ENCODE measurements at places on chromosomes 13 and 19.

GRCh38 chr13:108120302-108120701 lies 95.0 kb downstream of the LIG4 start:
- DNase-seq: no peak

DNA sequence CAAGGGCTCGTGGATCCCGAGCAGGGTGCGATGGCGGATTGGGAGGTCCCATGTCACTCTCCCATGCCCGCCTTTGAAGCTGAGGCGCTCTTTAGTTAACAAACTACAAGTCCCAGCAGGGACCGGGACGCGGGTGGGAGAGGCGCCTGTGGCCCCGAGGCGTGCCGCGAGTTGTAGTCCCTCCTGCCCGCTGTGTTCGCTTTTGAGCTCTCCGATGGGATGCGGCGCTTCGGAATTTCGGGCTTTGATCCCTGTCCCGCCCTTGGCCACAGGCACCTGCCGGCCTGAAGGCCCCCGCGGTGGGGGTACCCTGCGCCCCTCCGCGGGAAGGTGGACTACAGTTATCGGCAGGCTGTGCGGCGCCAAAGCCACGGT lies 11.0 kb downstream of the CYTH2 start:
- DNase-seq: peak; percentile 45

- DNase-seq: no peak
Observed at GRCh38 chr19:35153701-35154524, 622 bp upstream of the FXYD5 start.

DNA sequence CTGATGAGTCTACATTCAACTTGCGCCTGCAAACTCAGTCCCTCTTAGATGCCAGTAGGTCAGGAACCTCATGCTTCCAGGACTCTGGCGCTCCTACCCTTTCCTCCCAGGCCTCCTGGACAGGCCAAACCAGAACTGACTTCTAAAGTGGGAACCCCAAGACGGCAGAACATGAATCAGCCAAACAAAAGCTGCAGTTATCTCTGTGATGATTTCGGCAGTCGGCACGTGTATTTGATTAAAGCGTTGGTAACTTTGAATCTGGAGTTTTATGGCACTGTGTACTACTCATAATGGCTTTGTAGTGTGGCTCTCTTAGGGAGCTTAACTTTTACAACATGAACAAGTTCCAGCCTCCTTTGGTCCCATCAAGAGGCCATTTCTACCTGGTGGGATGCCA lies 13.7 kb downstream of the ACTN4 start:
- DNase-seq: no peak

DNA sequence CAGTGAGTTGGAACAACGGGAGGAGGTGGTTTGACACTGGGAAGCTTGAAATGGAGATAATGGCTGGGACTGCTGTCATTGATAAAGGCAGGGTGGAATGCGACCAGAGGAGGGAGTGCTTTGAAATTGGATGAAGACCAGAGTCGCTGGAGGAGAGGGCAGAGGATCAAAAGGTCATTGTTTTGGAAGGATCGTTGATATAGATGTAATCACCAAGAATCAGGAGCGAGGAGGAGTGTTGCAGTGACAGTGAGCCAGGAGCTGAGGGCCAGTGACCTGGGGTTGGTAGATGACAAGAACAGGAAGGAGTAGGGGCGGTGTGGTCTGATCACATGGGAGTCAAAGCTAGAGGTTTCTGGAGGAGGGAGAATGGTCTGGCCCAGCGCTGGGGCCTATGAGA lies 25.3 kb downstream of the TM9SF2 start:
- no peak for DNase-seq

- no peak for DNase-seq
Observed at GRCh38 chr19:47658431-47659348, 49.8 kb downstream of the BICRA start.

DNA sequence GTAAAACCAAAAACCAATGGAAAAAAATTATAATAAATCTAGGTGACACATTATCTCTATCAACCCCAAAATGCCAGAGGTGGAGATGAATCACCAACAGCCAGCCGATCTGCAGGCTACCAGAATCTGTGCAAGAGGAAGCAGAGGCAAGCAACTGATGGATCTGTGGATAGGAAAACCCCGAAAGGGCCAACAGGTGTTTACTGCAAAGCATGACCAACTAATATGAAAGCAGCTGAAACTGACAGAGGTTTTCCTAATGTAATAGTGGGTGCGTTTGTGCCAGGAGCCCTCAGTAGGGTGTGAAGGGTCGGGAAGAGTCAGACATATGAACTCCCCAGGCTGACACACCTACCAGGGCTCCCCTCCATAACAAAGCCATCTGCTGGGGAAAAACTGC lies 554.6 kb downstream of the RFC3 start:
- no peak for DNase-seq

- DNase-seq: peak; percentile 93
Observed at GRCh38 chr19:18279516-18280246, 1.7 kb downstream of the JUND start.

DNA sequence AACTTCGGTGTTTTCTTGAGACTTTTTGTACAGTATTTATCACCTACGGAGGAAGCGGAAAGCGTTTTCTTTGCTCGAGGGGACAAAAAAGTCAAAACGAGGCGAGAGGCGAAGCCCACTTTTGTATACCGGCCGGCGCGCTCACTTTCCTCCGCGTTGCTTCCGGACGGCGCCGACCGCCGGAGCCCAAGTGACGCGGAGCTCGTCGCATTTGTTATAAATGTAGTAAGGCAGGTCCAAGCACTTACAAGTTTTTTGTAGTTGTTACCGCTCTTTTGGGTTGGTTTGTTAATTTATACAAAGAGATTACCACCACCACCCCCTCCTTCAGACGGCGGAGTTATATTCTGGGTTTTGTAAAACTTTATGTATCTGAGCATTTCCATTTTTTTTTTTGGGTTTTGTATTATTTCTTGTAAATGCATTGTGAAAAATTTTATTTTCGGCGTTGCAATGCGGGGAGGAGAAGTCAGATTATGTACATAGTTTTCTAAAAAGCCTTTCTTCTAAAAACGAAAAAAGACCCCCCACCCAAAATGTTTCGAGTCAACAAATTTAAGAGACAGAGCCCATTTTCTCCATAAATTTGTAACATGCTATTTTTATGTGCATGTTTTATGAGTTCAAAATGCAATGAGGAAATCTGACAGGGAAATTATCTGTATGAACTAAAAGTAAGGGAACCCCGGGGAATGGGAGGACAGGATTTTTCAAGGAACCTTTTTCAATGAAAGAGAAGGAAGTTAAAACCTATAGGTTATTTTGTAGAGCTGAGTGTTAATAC lies 2.3 kb downstream of the SOX1 start:
- no peak for DNase-seq

GRCh38 chr19:47595944-47596343 lies 13.0 kb upstream of the BICRA start:
- no peak for DNase-seq

GRCh38 chr13:51623473-51623872 lies 39.2 kb downstream of the WDFY2 start:
- DNase-seq: no peak

- DNase-seq: peak; percentile 15
Observed at GRCh38 chr19:8445488-8446001, 770 bp downstream of the HNRNPM start.

- no peak for DNase-seq
Observed at GRCh38 chr13:73278186-73278585, 219.4 kb downstream of the KLF5 start.

GRCh38 chr19:45886427-45887199 lies 672 bp upstream of the IRF2BP1 start:
- peak; percentile 72 for DNase-seq

DNA sequence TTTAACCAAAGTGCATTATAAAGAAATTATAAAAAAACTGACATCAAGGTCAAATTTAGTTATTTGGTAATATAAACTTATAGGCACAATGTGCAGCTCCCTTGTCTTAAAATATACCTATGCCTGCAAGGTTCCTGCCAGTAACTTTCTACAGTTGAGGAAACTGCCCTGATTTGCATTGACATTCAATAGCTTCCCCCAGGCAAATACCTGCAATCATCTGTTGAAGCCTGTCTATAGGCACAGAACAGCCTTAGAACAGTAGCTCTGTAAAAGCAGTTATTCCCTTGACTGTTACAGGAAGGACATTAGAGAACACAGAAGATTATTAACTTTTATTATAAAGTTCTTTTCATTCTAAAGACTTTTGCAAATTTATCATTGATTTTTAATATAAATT lies 1239.5 kb downstream of the PCDH9 start:
- no peak for DNase-seq

DNA sequence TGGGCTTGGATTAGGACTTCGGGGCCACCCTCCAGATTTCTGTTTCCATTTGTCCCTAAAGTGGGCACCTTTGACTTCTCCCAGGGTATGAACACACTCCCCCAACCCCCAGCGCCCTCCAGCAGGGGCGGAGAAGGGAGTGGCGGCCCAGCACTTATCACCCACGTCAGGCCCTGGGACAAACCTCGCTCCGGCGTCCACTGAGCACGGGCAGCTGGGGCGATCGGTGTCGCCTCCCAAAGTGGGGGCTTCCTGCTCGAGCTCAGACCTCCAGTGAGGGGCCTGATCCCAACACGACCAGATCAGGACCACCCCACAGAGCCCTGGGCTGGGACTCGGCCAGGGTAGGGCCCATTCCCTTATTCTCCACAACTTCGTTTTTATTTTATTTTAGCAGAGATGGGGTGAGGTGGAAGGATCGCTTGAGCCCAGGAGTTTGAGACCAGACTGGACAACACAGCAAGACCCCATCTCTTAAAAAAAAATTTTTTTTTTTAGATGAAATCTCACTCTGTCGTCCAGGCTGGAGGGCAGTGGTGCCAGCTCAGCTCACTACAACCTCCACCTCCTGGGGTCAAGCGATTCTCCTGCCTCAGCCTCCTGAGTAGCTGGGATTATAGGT lies 3.7 kb upstream of the TCF3 start:
- no peak for DNase-seq

DNA sequence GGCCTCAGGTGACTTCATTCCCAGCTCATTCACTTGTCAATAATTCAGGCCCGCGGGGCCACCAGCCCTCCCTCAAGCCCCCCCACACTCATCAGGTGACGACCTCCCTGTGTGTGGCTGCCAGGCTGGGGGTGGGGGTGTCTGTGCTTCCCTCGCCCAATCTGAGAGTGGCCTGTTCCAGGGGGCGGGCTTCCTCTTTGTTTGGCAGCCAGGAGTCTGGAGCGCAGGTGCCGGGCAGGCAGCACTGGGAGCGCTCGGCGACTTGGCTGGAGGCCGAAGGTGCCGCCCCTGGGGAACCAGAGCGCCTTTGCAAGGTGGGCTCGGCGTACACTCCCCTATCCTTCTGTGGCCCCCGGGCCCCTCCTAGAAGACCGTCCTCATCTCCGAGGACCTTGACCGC lies 5.4 kb upstream of the ZNF98 start:
- DNase-seq: no peak

GRCh38 chr19:21947775-21948174 lies 63.0 kb downstream of the ZNF208 start:
- DNase-seq: no peak

DNA sequence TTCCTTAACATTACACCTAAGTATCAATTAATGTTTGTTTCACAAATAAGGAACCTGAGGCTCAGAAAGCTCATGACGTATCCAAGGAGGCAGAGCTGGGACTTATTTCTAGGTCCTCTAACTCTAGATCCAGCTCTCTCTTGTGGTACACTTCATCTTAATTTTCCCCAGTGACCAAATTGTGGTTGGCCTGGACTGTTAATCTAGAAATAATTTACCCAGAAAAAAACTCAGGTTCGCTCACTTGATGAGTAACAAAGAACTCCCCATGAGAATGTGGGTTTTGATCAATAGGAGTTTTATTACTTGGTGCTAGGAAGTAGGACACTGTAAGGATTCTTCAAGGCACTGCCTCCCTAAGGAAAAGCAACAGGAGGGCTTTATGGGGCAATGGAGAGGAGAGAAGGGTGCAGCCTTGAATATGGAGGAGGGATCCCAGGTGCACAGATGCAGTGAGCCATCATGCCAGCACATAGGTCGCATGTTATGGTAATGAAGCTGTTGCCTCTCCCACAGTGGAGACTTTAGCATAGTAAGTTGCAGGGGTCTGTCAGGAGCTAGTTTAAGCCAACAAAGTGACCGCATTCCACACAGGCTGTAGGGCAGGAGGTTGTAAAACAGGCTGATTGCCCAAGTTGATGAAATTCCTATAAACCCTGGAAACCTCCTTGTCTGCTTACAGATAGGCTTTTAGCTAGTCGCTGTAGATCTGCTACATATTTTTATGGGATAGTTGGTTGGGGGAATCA lies 14.7 kb downstream of the RAP2A start:
- DNase-seq: no peak

GRCh38 chr19:50669302-50670101 lies 20.3 kb downstream of the C19orf81 start:
- no peak for DNase-seq

- DNase-seq: no peak
Observed at GRCh38 chr13:24242100-24242499, 67.3 kb upstream of the C1QTNF9 start.

DNA sequence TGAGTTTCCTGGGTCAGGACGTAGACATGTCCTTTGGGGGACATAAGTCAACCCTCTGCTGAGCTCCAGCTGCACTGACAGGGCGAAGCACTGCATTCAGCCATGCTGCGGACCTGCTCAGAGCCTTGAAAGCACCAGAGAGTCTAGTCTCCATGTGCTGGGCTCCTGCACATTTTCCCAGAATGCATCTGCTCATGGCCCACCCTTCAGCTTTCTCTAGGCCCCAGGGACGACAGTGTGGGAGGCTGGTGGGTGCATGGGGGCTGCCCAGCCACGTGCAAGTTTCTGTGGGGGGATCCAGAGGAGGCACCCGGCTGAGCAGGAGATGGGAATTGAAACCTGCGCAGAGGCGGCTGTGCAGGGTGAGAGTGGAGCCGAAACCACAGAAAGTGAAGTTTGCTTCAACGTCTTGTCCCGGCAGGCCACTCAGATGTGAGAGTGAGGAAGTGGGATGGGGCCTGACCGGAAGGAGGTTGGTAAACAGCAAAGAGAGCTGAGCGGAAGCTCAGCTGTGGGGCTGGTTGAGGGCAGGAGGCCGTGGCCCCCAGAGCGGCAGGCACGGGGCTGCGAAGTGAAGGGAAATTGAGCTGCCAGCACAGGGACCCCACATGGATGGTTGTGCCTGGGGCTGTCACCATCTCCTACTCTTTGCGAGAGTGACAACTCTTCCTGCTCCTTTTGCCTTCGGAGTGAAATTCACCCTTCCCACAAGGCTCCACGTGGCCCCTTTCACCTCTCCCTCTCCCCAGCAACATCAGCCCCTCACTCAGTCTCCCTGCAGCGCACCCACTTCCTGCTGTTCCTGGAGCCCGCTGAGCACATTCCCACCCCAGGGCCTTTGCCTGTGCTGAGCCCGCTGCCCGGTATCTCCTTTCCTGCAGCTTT lies 11.8 kb downstream of the PGLS start:
- no peak for DNase-seq

Data from nucleus accumbens (tissue), 56 donors.